ENCODE measurements at places on chromosomes 12 and 14.
A peak's percentile ranks its signal among the peaks of the same experiment; 100 is the strongest.

- no peak for DNase-seq
Measured at GRCh38 chr14:52563120-52563519, 10.5 kb downstream of the GPR137C start.

GRCh38 chr12:110513842-110514241 is 11.7 kb downstream of the RAD9B start:
- no peak for DNase-seq

DNA sequence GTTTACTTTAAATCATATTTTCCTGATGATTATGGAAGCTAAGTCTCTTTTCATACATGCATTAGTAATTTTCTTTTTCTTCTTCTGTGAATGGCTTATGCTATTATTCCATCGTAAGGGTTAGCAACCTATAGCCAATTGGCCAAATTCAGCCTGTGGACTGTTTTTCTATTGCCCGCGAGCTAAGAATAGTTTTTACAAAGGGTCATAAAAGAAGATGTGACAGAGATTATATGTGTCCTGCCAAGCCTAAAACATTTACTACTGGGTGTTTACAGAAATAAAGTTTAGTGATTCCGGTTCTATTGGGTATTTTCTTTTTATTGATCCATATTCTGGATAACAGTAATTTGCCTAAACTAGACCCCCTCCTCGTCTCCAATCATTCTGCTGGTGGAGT is 268.8 kb upstream of the DIO3 start:
- DNase-seq: no peak

GRCh38 chr12:128267131-128267622 is at the start of gene TMEM132C:
Gene TMEM132C, plus strand, starts transcription at chr12:128267170. Its CDS starts 233 bp downstream, at chr12:128267403.
- DNase-seq: no peak

- no peak for DNase-seq
Measured at GRCh38 chr14:78488938-78489337, 318.8 kb downstream of the NRXN3 start.

- DNase-seq: peak; percentile 72
Measured at GRCh38 chr12:109387425-109388166, 39.9 kb downstream of the MYO1H start.

- peak; percentile 4 for DNase-seq
Measured at GRCh38 chr14:36514278-36515104, 5.5 kb downstream of the NKX2-1 start.
